NCI-H1694 (cell line): ENCODE measurements at places on chromosomes 2 and 18.

DNA sequence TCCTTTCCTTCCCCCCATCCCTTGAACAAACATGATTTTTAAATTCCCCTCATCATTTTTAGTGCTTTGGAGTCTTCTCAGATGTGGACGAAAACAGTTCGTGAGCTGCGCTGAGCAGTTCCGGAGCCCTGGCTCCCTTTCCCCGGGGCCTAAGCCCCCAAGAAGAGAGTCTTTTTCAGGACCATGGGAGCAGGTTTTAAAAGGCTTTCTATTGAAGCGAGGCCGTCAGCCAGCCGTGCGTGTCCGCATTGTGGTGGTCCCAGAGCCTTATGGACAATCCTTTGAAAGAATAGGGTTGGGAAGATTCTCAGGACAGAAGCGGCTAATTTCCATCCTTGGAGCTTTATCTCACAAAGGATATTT is 290.7 kb downstream of the SOX11 start:
- DNase-seq, result no peak

GRCh38 chr2:205198140-205198525 is 484.2 kb upstream of the NRP2 start:
- no peak for DNase-seq

DNA sequence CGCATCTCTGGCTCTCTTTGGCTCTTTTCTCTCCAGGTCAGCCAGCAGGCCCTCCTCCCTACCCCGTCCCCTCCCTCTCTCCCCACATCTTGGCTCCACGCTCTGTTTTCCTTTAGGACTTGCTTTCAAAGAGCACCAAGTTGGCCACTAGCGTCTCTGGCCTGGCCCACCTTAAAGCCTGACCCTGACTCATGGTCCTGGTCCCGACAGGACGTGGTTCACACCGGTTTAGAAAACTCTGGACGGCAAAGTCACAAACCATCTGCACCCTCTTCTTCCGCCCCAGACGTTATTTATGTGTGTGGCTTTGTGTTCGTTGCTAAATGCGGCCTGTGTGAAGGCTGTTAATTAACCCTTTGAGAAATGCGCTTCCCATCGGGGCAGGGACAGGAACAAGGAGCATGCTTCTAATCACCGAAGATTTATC is 169.0 kb upstream of the HAAO start:
- no peak for DNase-seq

GRCh38 chr2:25897506-25897905 is 19.2 kb upstream of the ASXL2 start:
- no peak for DNase-seq

DNA sequence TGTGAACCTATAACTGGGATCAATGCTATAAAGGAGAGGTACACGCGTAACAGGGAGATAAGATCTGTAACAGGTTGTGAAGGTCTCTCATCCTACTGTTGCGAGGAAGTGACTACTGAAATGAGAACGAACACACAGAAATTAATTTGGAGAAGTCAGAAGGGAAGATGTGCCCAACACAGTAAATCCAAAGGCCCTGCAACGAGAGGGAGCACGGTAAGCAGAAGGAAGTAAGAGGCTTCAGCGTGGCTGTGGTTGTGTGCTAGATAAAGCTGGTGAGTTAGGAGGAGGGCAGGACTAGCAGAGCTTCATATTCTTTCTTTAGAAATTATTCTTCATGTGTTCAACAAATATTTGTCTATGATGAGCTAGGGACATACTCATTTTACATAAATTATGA is 2.5 kb upstream of the ATG16L1 start:
- DNase-seq, result no peak
